ENCODE measurements at places on chromosomes 2 and 18.
A peak's percentile ranks its signal among the peaks of the same experiment; 100 is the strongest.

GRCh38 chr2:65281627-65282351, 54.2 kb downstream of the ACTR2 start:
- DNase-seq, result no peak

GRCh38 chr2:223920109-223920508, 25.0 kb downstream of the WDFY1 start:
- no peak for DNase-seq

DNA sequence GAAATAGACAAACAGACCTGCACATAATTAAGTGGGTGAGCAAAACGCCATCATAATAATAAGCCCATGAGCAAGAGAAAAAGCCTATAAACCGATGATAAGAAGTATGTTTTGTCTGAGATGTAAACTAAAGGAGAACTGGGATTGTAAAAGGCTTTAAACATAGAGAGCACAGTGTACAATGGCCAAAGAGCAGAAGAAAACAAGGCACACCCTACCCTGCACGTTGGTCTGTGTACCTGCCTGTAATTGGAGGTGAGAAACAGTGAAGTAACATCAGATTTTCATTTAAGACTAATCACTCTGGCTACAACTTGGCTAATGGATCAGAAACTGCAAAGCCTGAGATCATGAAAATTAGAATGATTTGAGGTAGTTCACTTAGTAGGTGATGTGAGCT, 1094.7 kb upstream of the GYPC start:
- no peak for DNase-seq

DNA sequence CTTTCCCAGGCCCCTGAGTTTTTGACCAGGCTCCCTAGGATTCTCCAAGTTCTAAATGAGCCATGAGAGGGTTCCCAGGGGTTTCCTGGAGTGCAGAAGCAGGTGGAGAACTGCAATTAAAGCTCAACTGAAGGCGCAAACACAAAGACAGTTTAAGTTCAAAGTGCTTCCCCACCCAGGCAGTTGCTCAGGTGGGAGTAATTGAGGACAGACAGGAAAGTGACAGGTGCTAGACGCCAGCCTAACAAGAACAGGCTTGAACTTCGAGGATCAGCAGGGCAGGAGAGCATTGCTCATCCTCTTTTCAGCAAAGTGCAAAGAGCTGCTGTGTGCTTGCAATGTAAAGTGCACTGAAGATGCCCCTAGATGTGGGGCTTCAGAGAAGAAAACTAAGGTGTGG, 77.2 kb upstream of the ST8SIA3 start:
- no peak for DNase-seq

- no peak for DNase-seq
These were observed 32.4 kb downstream of the LHCGR start for GRCh38 chr2:48723129-48723528.

DNA sequence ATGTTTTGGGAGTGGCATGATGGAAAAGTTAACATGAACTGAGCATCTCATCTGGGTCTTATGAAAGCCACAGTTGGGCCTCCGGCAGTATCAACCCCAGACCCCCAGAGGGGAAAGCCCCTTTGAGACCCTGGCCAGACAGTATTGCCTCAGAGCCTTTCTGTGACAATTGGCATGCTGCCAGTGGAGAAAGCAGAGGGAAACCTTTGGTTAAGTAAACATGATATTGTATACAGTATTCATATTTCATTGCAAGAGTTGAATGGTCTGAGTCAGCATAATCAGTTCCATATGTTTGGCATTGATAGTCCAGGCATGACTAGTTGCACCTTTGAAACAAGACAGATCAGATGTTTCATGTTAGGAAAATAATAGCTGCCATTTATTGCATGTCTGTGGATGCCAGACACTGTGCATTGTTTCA, 20.0 kb downstream of the MERTK start:
- DNase-seq, result no peak

DNA sequence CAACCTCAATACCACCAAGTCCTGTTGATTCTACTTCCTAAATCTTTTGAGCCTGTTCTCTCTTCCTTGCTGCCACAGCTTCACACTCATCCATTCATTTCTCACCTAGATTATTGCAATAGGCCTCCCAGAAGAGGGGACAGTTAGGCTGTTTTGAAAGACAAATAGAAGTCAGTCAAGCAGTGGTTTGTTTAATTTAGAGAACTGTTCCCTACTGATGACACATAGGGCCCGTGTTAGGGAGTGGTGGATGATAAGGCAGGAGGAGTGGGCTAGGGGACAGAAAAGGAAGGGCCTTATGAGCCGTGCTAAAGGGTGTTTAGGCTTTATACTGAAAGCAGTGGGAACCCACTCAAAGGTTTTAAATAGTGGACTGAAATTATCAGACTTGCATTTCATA, 59.6 kb upstream of the ZFP36L2 start:
- DNase-seq, result no peak

DNA sequence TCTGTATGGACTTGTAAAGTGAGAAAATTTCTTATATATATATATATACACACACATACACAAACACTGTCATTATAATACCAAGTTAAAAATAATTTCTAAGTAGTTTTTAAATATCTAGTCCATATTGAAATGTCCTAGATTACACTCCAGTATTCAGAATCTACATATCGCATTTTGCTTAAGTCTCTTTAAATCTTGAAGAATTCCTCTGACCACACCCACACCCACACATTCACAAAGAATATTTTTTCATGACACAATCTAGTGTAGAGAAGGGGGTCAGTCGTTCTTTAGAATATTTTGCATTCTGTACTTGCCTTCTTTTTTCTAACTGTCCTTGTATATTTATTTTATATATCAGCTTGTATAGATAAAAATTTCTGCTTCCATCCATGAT, 509.7 kb downstream of the CCDC85A start:
- no peak for DNase-seq

DNA sequence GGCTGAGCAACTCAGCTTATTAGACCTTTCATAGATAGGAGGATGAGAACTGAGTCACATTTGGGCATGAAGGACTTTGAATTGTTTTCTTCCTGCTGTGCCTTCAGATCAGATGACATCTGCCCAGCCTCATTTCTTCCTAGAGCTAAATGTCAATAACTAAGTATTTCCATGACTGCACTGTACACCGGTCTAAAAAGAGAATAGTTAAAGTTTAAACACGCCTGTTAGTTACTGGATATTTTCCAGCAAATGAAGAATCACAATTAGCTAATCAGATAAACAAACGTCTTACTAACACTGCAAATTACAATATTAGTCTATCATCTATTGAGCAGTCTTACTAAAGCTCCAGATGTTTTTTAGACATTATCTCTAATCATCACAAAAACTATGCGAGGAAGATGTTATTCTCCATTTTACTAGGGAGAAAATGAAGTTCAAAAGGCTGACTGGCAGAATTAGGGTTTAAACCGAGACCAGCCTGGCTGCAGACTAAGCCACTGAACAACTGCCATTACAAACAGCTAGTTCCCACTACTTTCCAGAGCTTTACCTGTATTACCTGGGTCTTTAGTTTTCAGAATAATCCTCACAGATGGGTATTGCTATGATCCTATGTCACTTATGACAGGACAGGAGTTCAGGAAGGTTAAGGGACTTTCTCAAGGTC, 69.4 kb upstream of the ZNF397 start:
- no peak for DNase-seq

GRCh38 chr2:218271487-218271797, 1.1 kb downstream of the PNKD start:
- DNase-seq, result no peak

GRCh38 chr2:239393941-239394340, 6.9 kb downstream of the HDAC4 start:
- no peak for DNase-seq

DNA sequence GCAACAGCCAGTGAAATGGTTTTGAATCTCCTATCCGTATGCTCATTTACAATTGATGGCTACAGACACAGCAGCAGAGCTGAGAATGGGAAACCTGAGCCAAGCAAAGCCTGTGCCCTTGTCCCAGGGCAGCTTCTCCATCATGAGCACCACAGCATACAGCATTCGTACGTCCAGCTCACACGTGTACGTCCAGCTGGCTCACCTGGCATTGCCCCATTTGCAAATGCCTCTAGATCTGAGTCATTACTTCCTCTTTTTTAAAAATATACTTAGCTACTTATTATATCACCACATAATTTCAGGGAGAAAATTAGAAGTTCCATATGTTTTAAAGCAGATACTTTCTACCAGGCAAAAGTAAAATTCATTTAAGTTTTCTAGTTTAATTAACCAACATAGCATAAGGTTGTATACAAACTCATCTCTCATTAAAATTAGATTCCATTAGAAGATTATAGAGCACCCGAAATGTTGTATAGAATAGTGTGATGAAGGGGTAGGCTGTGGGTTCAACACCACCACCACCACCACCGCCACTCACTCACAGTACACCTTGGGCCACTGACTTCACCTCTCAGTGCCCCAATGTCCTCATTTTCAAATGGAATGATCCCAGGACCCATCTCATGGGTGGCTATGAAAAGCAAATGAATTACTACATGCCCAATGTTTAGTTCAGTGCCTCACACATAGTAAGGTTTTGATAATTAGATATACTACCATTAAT, 31.4 kb upstream of the TMEM177 start:
- DNase-seq, result no peak

- DNase-seq, result no peak
These were observed 576.1 kb downstream of the DCDC2C start for GRCh38 chr2:4279431-4279830.

DNA sequence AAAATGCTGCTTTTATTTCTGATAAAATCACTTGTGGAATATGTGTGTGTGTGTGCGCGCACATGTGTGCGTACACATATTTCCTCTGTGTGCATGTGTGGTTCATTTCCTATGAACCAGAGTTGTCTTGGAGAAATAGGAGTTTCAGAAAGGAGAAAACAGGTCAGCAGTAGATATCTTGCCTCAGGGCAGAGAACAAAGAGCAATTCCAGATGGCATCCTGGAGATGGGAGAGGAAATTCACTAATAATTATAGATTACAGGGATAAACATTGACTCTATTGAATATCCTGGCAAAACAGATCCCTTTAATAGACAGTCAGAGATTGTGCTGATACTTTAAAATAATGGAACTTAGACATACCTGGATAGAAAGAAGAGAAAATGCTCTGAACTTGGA, 298.0 kb downstream of the TRIB2 start:
- DNase-seq, result no peak

DNA sequence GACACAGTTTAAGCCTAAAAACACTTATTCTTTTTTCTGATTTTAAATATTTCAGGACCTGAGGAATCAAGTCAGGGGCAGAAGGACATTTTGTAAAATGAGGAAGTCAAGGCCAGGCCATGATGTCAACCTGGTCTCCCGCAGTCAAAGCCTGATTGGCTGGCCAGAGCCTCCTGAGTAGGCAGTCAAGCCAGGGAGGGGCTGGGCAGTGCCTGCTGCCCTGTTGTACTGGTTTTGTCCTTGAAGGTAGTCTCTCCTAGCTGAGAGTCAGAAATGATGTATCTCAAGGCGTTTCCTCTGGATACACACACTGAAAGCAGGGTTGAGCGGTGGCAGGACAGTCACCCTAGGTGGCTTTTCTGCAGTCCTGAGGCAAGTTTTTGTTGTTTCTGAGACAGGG, 19.8 kb downstream of the CCT7 start:
- DNase-seq, result no peak

DNA sequence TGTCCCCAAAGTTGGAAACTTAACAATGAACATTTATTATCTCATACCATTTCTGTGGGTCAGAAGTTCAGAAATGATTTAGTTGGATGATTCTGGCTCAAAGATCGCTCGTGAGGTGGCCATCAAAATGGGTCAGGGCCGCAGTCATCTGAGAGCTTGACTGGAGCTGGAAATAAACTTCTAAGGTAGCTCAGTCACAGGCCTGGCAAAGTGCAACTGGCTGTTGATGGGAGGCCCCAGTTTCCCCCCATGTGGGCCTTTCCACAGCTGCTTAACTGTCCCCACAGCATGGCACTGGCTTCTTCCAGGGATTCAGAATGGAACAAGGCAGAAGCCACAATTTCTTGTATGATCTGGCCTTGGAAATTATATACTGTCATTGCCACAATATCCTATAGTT, 200.1 kb upstream of the RAB12 start:
- DNase-seq, result no peak

DNA sequence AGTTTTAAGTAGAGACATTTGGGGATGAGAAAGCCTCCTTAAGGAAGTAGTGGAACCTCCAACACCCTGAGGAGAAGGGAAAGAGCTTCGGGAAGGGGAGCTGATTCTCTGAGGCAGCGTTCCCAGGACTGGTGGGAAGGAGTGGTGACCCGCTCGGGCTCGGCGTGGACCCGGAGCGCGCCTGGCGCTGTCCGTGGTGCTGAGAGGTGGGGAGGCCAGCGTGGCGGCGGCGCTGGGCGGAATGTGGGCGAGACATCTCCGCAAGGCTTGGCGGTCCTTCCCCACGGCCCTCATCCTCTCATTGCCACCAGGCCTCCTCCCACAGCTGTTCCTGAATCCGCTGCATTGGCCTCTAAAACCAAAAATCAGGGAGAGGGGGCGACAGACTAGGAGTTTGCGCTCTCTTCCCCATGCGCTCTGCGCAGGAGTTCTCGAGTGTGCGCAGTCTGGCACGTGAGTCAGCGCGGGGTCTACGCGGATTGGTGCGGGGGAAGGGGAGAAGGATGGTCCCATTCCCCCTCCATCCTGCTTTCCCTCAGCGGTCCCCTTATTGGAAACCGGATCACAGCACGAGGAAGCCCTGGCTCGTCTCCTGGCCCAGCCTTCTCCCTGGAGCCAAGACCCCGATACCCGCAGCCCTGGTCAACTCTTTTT, 857 bp downstream of the RESP18 start:
- peak; percentile 25 for DNase-seq

DNA sequence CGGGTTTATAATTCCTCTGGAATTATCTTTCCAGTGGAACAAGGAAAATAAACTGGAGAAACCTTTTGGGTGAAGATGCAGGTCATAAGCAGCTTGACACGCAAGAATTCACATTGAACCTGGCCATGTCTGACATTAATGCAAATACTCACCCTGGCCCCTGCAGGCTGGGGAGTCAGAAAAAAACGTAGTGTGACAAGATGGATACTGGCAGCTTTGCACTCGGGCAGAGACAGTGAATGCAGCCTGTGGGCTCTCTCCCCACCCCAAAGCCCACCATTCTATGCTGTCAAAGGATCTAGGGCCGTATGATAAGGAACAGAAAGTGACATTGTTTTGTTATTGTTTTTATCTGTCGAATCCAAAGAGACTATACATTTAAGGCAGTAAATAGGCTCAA, 223.1 kb downstream of the RBM43 start:
- no peak for DNase-seq

- no peak for DNase-seq
These were observed 77.9 kb downstream of the EML6 start for GRCh38 chr2:54801352-54801751.

GRCh38 chr2:235414422-235414821, 79.4 kb upstream of the AGAP1 start:
- no peak for DNase-seq

- DNase-seq, result no peak
These were observed 70.4 kb upstream of the ST6GAL2 start for GRCh38 chr2:106956416-106956815.

GRCh38 chr2:207933396-207934065, 91.8 kb downstream of the PLEKHM3 start:
- DNase-seq, result no peak

Data from CD4-positive, alpha-beta T cell treated with Interleukin-6 for 4 hours (primary cell).